ENCODE measurements at places on chromosomes 12 and 14.

GRCh38 chr14:60064491-60065072, 27.1 kb upstream of the PCNX4 start:
- no peak for DNase-seq

DNA sequence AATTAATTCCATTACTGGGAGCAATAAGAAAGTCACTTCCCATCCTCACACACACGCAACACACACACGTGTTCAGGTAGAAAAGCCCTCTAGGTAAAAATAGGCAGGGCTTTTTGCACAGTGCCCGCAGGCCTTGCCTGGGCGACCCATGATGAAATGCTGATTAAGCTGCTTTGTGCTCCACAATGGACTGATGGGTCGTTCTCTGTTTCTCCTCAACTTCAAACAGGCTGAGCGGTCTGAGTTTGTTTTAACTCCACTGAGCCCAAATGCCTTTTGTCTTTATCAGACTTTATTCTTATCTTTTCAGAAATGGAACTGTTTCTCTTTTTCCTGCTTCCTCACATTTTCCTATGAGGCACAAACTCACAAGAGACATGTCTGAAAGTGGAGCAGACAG, 9.4 kb upstream of the DACT1 start:
- no peak for DNase-seq

DNA sequence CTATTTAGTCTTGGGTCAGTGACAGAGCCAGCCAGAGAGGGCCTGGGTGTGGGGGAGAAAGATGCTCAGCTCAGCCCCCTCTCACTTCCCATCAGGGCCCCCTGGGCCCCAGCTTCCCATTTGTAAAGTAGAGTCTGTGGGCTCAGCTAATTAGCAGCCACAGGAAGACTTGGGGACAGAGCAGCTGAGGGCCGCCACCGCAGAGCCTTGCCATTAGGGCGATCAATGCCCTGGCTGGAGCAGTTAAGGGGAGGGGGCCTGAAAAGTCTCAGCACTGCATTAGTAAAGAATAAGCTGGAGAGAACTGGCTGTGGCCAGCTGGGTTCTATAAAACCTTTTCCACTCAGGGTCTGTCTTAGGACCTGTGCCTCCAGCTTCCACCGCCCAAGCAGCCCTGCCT, 2.7 kb downstream of the PLEKHD1 start:
- no peak for DNase-seq

- no peak for DNase-seq
Observed at GRCh38 chr14:100438678-100439592, 115.8 kb downstream of the SLC25A47 start.

- DNase-seq, result no peak
Observed at GRCh38 chr12:81329085-81329484, 251.2 kb downstream of the ACSS3 start.

DNA sequence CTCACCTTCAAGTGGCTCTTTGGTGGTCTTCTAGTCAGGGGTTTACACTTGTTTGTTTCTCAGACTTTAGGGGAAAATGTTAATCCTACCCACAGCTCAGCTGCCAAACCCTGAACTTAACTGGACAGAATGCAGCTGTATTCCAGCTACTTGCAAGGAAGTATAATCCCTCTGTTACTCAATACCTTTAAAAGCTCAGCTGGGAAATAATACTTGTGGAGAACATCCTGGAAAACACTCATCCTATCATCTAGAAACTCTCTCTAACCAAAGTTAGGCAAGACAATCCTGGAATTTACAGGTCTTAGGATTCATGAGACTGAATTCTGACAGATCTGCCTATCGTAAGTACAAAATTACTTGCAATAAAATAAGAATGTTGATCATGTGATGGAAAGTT, 404.1 kb downstream of the ADAMTS20 start:
- DNase-seq, result no peak

DNA sequence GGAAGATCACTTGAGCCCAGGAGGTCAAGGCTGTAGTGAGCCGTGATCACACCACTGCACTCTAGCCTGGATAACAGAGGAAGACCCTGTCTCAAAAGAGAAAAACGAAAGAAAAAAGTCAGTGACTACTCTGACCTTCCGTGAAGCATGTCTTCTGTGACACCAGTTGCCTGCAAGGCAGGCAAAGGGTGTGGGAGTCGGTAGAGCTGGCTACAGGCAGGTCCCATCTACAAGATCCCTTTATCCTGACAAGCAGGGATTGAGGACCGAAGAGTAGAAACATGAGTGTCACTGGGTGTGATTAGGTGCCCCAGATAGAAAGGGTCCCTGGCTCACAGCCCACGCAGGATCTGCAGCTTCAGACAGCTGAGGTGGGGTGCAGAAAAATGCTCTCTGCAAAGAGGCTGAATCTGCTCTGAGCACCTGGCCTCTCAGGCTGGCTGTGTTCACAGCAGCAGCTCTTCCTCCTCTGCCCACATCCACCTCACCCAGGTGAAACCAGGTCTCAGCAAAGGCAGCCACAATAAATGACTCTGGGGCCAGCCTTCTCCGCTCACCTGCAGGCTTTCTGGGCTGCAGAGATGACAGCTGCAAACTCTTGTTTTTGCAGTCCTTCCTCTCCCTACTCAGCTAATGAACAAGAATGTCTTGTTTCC, 28.6 kb upstream of the HSP90B1 start:
- no peak for DNase-seq

- no peak for DNase-seq
Observed at GRCh38 chr14:71758229-71758951, 173.8 kb upstream of the RGS6 start.

GRCh38 chr14:72800848-72801370, 93.0 kb downstream of the DPF3 start:
- no peak for DNase-seq

GRCh38 chr12:132610866-132611602, 652 bp upstream of the LRCOL1 start:
- DNase-seq, result no peak

DNA sequence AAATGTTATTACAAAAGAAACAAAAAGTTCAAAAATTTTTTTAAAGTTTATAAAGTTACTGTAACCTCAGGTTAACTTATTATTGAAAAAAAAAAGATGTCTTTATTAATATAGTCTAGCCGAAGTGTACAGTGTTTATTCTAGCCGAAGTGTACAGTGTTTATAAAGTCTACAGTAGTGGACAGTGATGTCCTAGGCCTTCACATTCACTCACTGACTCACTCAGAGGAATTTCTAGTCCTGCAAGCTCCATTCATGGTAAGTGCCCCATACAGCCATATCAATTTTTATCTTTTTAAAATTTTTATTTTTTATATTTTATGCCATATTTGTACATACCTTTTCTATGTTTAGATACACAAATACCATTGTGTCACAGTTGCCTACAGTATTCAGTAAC, 10.4 kb downstream of the ATG2B start:
- no peak for DNase-seq

- no peak for DNase-seq
Observed at GRCh38 chr14:68650404-68650994, 142.4 kb downstream of the ZFP36L1 start.
